ENCODE measurements at places on chromosomes 4 and X.

- no peak for DNase-seq
These were observed 47.6 kb downstream of the SPIN3 start for GRCh38 chrX:56947699-56948098.

DNA sequence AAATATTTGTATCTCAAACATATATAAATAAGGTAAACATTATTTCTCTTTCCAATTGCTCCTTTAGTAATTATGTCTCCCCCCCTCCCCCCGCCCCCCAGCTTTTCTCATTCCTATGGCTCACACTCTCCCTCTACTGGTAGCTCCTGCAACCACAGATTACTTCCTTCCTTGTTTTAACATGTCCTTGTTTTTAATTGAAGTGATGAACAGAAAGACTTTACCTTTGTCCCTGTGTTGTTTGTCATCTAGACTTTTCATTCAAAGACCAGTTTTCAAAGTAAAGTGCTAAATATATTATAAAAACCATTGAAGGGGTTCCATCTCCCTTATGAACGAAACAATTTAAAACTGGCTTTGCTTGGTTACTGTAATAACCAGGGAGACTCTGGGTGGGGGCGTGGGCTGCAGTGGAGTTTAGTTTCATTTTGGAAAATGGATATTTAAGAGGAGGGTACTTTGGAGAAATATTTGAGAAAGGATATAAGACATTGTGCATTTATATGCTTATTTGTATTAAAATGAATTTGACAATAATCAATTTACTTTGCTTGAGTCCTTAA lies 352.9 kb downstream of the RAPGEF2 start:
- peak; percentile 75 for DNase-seq

DNA sequence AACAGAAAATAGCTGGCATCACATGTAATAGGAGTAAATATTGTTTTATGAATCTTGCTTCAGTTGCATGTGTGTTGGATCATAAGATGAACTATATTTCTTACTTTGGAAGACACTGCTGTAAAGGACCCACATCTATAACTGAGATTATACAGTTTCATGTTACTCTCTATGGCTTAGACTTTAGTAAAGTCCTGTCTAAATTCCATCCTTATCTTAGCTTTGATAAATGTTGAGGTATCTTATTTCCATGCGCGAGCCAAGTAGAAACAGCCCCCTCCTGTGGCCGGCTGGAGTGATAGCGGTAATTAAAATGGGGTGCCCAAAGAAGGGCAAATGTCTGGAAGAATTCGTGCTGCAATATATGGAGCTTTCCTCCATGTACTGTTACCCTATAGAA lies 43.0 kb downstream of the CCDC158 start:
- peak; percentile 40 for DNase-seq

GRCh38 chrX:149069899-149070298 lies 435.2 kb downstream of the IDS start:
- no peak for DNase-seq

GRCh38 chrX:50483283-50483682 lies 12.7 kb upstream of the DGKK start:
- DNase-seq = no peak

DNA sequence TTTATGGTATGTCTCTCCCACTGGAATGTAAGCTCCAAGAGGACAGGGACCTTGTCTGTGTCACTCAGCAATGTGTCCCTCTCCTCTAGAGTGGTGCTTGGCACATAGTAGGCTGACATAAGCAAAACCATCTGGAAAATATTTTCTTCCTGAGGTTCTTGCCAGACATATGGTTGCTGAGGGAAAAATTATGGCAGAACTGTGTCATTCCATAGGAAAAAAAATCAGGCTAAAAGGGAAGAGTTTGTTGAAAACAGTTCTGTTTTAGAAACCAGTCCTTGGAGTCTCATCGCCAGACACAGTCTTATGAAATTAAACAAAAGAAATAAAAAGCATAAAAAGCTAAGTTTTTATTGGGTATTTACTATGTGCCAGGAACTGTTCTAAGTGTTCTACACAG lies 60.9 kb downstream of the RTL9 start:
- no peak for DNase-seq

- DNase-seq = peak; percentile 49
These were observed 3.7 kb downstream of the TAF7L start for GRCh38 chrX:101287402-101287801.

DNA sequence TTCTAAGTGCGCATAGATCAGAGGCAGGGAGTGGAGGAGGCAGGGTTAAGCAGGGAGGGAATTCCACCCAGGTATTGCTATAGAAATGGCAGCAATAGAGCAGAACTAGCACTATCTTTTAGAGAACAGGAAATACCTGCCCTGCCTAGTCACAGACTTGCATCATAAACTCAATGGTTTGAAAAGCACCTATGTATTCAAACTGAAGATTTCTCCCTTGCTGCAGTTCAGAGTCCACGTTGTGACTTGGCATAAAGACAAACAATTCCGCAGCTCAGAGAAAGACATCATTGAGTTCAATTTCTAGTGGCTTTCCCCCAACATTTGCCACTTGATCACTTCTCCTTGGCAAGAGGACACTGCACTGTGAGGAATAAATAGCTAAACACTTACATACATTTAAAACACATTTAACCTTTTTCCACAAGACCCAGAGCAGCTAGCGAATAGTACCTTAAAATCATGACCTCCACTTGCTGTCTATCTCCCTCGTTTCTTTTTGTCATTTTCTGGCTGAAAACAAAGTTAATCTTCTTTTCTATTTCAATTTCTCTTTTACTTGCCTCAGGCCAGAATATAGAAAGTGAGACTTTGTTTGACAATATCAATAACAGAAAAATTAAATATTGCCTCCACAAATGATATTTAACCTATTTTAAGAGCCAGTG lies 42.4 kb downstream of the SLC7A11 start:
- no peak for DNase-seq

DNA sequence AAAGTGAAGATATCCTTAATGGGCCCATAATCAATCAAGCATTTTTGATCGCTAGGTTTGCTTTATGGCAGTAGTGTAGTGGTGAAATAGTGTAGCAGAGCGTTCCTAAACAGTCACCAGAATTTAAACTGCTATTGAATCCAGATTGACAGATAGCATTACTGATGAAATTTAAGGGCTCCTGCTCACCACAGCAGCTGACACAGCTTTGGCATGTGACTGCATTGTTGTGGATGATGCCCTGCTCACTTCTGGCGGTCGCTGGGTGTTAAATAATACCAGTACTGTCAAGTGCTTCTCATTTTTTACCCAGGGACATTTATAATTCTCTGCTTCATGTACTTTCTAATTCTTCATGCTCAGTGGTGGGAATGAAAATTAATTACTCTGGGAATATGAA lies 102.0 kb upstream of the ARHGAP24 start:
- DNase-seq = no peak

DNA sequence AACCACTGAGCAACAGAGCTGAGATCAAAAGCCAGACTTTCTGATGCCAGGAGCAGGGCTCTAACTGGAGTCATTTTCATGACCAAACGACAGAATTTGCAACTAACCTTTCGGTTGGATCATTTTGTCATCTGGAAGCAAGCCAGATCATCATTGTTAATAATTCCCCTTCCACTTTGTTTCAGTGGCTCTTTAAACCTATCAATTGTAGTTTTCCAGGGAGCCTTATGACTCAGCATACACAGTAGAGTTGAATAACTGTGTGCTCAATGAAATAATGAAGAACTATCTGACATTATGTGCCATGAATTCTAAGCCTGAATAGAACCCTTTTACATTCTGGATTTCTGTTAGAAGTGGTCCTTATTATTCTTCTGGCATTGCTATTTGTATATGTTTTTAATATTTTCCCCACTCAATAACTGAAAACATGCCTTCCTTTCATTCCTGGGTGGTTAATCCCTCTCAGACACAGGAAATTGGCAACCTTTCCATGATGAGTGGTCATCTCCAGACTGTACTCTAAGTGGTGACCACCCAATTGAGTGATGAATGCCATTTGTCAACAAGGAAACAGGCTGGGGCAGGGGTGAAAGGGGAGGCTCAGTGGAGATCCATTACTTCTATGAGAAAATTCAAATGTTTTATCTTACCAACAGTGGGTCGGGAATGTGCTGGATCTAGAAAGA lies 431.8 kb downstream of the BCOR start:
- DNase-seq = peak; percentile 46

DNA sequence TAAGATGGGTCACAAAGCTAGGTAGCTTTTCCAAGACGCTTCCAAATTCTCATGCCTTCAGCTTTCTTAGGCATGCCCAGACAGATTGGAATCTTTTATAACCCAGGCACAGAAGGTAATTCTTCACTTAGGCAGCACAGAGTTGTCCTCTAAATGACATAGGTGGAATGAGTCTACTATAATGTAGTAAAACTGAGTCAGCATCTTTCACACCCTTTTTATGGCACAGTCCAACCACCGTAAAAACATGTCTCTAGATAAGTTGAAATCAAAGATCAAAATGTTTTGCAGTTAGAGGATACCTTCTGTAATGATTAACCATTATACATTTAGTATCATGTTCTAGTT lies 128.4 kb upstream of the FAT1 start:
- no peak for DNase-seq

- no peak for DNase-seq
These were observed 508.6 kb upstream of the EPHA5 start for GRCh38 chr4:66178906-66179305.

DNA sequence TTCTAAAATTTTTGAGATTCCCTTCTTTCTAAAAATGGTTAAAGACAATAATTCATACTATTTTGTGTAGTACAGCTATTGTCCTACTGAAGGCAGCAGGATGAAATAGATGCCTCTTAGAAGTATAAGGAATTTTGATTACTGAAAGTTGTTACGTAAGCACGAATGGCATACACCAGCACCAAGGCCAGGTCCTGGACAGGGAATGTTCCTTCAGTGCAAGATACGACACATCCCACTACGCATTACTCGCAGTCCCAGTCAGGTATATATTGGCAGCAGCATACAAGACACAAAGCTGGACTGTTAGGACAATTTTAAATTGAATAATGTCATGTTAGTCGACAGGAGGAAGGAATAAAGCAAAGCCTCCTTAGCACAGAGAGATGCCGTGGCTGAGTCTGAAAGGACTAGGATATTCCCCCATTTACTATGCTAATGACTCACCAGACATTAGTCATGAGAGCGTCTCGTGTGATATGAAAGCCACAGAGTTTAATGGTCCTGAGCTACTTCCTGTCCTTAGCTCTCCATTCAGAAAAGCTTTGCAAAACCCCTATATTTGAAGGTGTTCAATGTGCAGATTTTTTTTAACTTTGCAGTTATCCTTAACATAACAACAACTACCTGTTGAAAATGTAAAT lies 504.3 kb downstream of the FAM133A start:
- DNase-seq = no peak

DNA sequence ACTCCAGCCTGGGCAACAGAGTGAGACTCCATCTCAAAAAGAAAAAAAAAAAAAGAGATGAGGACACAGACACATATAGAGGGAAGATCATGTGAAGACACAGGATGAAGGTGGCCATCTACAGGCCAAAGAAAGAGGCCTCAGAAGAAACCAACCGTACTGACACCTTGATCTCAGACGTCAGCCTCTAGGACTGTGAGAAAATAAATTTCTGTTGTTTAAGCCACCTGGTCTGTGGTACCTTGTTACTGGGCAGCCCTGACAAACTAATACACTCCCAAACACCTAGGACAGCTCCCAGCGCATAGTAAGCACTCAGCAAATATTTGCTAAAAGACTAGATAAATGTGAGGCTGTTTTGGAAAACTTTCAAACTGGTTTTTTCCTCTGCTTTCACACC lies 59.2 kb upstream of the SMIM10 start:
- DNase-seq = no peak

DNA sequence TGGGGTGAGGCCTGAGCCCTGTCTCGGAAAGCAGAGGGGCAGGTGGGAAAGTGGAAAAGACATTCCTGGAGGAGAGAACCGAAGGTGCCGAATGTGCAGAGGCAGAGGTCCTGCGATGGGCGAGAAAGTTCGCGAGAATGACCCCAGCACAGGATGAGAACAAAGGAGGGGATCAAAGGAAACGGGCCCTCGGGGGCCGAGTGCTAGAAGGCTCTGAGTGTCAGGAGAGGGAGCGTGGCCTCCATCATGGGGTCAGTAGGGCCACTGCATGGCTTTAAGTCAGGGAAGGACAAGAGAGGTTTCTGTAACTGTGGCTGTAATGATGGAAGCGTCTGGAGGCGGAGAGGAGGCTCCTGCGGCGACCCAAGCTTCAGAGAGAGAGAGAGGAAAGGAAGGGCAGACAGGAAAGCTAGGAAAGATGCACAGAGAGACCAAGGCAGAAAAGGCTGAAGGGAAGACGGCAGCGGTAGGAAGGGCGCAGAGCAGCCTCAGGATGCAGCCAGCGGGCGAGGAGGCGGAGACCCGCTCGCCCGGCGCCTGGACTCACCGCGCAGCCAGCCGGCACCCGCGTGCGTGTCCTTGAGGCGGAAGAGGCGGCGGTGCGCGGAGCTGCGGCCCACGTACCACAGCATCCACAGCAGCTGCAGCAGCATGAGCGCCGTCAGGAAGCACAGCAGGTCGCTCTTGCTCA lies 669 bp downstream of the OTOP1 start:
- no peak for DNase-seq
